Natural killer cell treated with Interleukin-12 subunit alpha and Interleukin-12 subunit beta and Interleukin-15 and Interleukin-18, amount 100 ng/mL, for 72 hours (primary cell): ENCODE measurements at places on chromosomes 7 and 10. TPM values are rescaled to one million over a fixed set of nuclear protein-coding genes. Genes with fewer than 3 reads are reported as not detected.

Gene GIMAP8
- 13.7 TPM for total RNA-seq

Gene ACBD7
- total RNA-seq: 0.90 TPM

Gene CALY
- total RNA-seq: not detected

Gene ECHS1
- total RNA-seq: 52.7 TPM

Gene AGAP4
- 25.8 TPM for total RNA-seq

Gene VWDE
- total RNA-seq: not detected

Gene DNAH11
- 0.05 TPM for total RNA-seq

Gene RBP3
- total RNA-seq: not detected

Gene SLC26A3
- not detected for total RNA-seq

Gene PSD
- total RNA-seq: 7.6 TPM

Gene PTPN12
- total RNA-seq: 33.8 TPM

Gene GPER1
- total RNA-seq: not detected

Gene FAM25G
- not detected for total RNA-seq

Gene FAM237B
- not detected for total RNA-seq

Gene WDFY4
- total RNA-seq: 2.0 TPM

Gene ALKBH4
- 7.8 TPM for total RNA-seq

- H3K4me1 ChIP-seq: no peaks in the 10 kb centered on the region
- no peak overlapping the region for H3K4me3 ChIP-seq
- no peaks in the 10 kb centered on the region for H3K36me3 ChIP-seq
- H3K27me3 ChIP-seq: peaks cover 11% of the 10 kb centered on the region
- H3K27ac ChIP-seq: no peak overlapping the region
Observed at GRCh38 chr10:4804465-4804864, 21.5 kb upstream of the AKR1E2 start.

GRCh38 chr10:110107887-110108286, 99.5 kb upstream of the MXI1 start:
- H3K4me1 ChIP-seq: peaks cover 18% of the 10 kb centered on the region
- H3K27ac ChIP-seq: no peak overlapping the region
- no peaks in the 10 kb centered on the region for H3K27me3 ChIP-seq
- DNase-seq: no peak
- H3K4me3 ChIP-seq: no peak overlapping the region
- peaks cover 11% of the 10 kb centered on the region for H3K36me3 ChIP-seq

DNA sequence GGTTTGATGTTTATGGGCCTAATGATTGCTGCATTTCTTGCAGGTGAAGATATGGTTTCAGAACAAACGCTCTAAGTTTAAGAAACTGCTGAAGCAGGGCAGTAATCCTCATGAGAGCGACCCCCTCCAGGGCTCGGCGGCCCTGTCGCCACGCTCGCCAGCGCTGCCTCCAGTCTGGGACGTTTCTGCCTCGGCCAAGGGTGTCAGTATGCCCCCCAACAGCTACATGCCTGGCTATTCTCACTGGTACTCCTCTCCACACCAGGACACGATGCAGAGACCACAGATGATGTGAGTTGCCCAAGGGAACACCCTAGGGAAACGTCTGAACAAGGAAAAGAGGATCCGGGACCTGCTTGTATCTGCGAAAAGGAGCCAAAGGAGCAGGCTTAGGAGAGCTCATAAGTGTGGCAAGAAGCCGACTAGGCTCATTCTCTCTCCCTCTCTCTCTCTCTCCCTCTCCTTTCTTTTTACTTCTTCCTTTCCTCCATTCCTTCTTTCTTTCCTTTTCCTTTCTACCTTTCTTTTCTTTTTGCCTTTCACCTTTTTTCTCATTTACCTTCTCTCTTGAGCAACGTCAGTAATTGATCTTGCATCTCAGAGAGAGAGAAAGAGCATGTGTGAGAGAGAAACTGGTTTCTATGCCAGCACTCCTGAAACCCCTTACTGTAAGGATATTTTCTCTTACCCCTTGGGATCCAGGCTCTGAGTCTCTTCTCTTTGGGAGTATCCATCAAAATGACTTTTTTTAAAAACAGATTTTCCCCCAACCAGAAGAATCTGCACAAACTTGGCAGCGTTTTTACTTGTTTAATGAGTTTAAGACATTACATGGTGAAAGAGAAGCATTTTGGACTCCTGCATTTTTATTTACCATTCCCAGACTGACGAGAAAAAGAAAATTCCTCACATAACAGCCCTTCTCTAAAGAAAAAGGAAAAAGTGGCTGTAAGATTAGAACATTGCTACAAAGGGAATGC, 4.7 kb downstream of the DLX6 start:
- H3K36me3 ChIP-seq: peaks cover 14% of the 10 kb centered on the region
- H3K27ac ChIP-seq: no peak overlapping the region
- peaks cover 79% of the 10 kb centered on the region for H3K27me3 ChIP-seq
- H3K4me1 ChIP-seq: no peaks in the 10 kb centered on the region
- H3K4me3 ChIP-seq: no peak overlapping the region

DNA sequence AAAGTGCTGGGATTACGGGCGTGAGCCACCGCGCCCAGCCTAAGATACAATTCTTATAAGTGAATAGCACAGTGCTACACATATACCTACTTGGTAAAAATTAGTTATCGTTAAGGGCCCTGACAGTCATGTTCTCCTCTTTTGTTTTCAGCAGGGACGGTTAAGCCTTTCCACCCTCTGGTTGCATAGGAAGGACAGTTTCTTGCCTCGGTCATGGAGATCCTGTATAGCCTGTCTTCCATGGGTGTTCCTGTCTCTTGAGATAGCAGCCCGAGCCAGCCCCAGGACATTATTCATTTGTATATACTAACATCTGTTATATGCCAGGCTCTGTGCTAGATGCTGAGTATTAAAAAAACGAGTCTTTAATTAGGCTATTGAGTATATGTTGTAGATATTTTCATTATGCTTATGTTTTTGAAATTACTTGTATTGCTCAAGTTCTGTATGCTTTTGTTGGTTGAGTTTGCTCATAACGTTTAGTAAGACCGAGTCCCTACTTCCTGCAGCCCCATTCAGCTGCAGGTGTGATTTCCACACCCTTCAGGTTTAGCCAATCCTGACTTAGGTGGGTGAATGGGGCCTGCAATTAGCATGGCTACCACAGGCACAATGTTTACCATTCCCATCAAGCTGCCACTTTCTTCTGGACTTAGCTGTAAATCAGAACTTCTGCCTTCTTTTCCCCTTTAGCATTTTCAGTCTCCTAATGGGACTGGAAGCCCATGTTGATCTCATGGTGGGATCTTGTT, 24.8 kb downstream of the CCSER2 start:
- no peaks in the 10 kb centered on the region for H3K36me3 ChIP-seq
- H3K27me3 ChIP-seq: no peaks in the 10 kb centered on the region
- H3K4me1 ChIP-seq: peaks cover 70% of the 10 kb centered on the region
- peak overlapping the region; percentile 40 for H3K4me3 ChIP-seq

DNA sequence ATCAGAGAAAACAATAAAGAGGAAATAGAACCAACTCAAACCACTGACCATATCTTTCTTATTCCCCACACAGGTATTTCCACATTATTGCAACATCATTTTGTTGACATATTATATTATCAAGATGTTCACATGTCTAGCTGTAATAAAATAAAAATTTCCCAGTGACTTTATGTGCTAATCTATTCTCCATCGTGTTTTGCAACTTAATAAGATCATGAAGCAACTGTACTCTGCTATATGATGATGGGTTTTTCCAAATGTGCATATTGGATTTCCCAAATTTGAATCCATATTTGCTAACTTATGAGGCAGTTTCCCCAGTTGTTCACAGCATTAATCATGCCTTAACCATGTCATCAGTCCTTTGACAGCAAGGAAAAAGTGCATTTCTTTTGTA, 127.8 kb downstream of the ITGB8 start:
- H3K4me3 ChIP-seq: no peak overlapping the region
- H3K36me3 ChIP-seq: no peaks in the 10 kb centered on the region
- no peak for DNase-seq
- no peaks in the 10 kb centered on the region for H3K27me3 ChIP-seq
- no peaks in the 10 kb centered on the region for H3K4me1 ChIP-seq
- no peak overlapping the region for H3K27ac ChIP-seq

DNA sequence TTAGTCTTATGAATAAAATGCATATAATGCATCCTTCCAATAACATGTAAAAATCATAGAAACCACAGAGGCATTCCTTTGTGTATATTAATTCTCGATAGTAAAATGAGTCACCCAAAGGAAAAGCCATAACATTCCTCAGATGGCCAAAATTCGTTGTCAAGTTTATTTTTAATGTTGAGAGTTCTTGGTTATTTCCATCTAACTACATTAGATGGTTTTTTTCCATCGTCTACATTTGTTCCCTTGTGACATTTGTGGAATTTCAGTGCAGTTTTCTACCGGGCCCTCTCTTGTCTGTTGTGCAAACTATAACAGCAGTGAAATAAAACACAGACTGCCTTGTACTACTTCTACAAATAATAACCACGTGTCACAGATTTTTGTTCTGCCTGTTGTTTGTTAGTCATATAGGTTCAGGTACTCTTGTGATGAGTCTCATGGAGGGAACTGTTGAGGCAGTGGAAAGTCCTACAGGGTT, 54.7 kb upstream of the CCAR1 start:
- no peak for DNase-seq
- H3K4me3 ChIP-seq: no peak overlapping the region
- H3K27ac ChIP-seq: no peak overlapping the region
- no peaks in the 10 kb centered on the region for H3K27me3 ChIP-seq

- H3K4me3 ChIP-seq: no peak overlapping the region
- H3K27me3 ChIP-seq: peaks cover 20% of the 10 kb centered on the region
- H3K27ac ChIP-seq: no peak overlapping the region
- DNase-seq: no peak
- no peaks in the 10 kb centered on the region for H3K36me3 ChIP-seq
Observed at GRCh38 chr7:151453326-151453791, 13.4 kb upstream of the CRYGN start.

DNA sequence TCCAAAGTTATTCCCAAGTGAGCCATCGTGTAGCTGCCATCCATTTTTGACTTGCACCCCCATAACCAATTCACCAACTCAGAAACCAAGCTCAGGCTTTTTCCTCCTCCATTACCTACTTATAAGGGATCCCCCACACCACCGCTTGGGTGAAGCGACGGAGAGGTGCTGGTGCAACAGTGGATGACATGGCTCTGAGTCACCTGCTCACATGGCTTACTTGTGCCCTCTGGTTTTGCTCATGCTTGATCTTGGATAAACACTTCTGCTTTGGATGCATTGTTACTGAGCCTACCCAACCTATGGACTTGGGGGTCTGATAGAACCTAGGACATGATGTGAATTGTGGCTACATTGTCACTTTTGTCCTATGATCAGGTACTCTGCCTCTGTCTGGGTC, 12.0 kb upstream of the AKR1B1 start:
- peaks cover 20% of the 10 kb centered on the region for H3K27me3 ChIP-seq
- DNase-seq: no peak
- no peaks in the 10 kb centered on the region for H3K4me1 ChIP-seq
- H3K27ac ChIP-seq: no peak overlapping the region
- no peak overlapping the region for H3K4me3 ChIP-seq

DNA sequence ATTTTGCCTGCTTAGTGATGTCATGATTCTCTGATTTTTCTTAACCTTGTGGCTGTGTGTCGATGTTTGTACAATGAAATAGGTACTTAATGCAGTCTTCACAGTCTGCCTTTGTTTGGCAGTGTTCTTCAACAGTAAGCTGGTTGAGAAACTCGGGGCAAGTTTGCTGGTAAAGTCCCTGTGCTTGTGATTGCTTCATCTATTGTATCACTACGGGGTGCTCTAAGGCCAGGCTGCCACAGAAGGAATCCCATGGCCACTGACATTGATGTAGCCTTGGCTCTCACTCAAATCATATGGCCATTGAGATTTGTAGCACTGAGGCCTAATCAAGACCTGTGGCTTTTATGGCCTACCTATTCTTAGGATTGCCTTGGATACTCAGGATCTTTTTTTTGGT, 33.5 kb upstream of the PRSS37 start:
- peaks cover 4% of the 10 kb centered on the region for H3K27me3 ChIP-seq
- H3K4me1 ChIP-seq: no peaks in the 10 kb centered on the region
- peaks cover 4% of the 10 kb centered on the region for H3K36me3 ChIP-seq
- DNase-seq: no peak

- no peak overlapping the region for H3K4me3 ChIP-seq
- no peaks in the 10 kb centered on the region for H3K4me1 ChIP-seq
- H3K27ac ChIP-seq: no peak overlapping the region
- H3K27me3 ChIP-seq: peaks cover 30% of the 10 kb centered on the region
- DNase-seq: no peak
Observed at GRCh38 chr7:120931243-120931642, 19.3 kb upstream of the ING3 start.

DNA sequence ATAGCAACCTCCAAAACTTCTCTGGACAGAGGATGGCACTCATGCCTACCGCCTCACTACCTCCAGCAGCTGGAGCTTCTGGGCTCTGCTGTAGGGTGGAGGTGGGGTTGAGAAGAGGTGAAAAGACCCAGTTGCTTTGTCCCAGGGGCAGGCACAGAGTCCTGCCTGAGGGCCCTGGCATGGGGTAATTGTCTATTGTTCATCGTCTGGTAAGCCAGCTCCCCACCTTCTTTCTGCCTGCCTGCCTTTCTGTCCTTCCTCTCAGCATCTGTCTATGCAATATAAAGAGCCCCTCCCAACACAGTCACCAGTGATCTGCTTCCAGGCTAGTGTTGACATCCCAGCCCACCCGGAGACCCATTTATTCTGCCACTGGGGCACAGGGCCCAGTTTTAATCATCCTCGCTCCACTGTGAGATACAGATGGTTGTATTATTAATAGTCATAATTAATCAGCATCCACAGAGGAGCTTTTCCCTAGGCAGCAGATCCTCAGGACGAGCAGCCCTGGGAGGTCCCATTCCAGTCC, 39.0 kb downstream of the ZMIZ1 start:
- no peaks in the 10 kb centered on the region for H3K27me3 ChIP-seq
- no peak overlapping the region for H3K27ac ChIP-seq
- no peaks in the 10 kb centered on the region for H3K36me3 ChIP-seq
- H3K4me3 ChIP-seq: no peak overlapping the region
- DNase-seq: no peak
- peaks cover 54% of the 10 kb centered on the region for H3K4me1 ChIP-seq

GRCh38 chr7:83427884-83428283, 221.1 kb downstream of the SEMA3E start:
- H3K4me1 ChIP-seq: no peaks in the 10 kb centered on the region
- H3K27me3 ChIP-seq: no peaks in the 10 kb centered on the region
- H3K4me3 ChIP-seq: no peak overlapping the region
- no peak overlapping the region for H3K27ac ChIP-seq

GRCh38 chr7:81111781-81112540, 193.1 kb upstream of the SEMA3C start:
- no peak overlapping the region for H3K27ac ChIP-seq
- no peaks in the 10 kb centered on the region for H3K4me1 ChIP-seq

GRCh38 chr10:106513352-106513771, 651.1 kb downstream of the SORCS1 start:
- no peaks in the 10 kb centered on the region for H3K27me3 ChIP-seq
- H3K4me3 ChIP-seq: no peak overlapping the region

GRCh38 chr10:32376771-32377170, 29.8 kb upstream of the EPC1 start:
- no peaks in the 10 kb centered on the region for H3K27me3 ChIP-seq
- peaks cover 44% of the 10 kb centered on the region for H3K4me1 ChIP-seq
- H3K27ac ChIP-seq: no peak overlapping the region
- H3K36me3 ChIP-seq: no peaks in the 10 kb centered on the region
- H3K4me3 ChIP-seq: no peak overlapping the region

GRCh38 chr7:26526265-26526587, 234.6 kb downstream of the SNX10 start:
- H3K27ac ChIP-seq: no peak overlapping the region
- no peak overlapping the region for H3K4me3 ChIP-seq
- H3K4me1 ChIP-seq: no peaks in the 10 kb centered on the region
- no peak for DNase-seq
- no peaks in the 10 kb centered on the region for H3K36me3 ChIP-seq
